Kidney tubule cell (primary cell): ENCODE measurements at places on chromosomes 7 and 10.

GRCh38 chr7:130942211-130942964 is 208.4 kb upstream of the KLF14 start:
- peak; percentile 80 for DNase-seq

- DNase-seq: peak; percentile 25
Measured at GRCh38 chr10:113957013-113957412, 86.7 kb upstream of the ADRB1 start.

DNA sequence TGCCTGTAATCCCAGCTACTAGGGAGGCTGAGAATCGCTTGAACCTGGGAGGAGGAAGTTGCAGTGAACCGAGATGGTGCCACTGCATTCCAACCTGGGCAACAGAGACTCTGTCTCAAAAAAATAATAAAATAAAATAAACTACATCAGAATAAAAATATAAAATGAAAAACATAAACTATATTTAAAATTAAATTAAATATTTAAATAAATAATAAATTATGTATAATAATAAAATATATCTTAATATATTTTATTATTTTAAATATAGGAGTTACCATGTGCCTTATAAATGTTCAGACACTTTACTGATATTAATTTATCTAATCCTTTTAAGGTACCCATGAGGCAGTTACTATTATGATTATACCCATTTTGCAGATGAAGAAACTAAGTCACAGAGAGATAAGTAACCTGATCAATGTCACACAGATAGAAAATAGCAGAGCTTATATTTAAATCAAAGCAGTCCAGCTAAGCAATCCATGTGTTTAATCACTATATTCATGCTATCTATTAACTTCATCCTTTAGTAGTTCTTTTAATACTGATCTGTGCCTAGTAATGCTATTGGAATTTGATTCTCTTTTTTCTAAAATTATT is 30.3 kb upstream of the MET start:
- DNase-seq: no peak

DNA sequence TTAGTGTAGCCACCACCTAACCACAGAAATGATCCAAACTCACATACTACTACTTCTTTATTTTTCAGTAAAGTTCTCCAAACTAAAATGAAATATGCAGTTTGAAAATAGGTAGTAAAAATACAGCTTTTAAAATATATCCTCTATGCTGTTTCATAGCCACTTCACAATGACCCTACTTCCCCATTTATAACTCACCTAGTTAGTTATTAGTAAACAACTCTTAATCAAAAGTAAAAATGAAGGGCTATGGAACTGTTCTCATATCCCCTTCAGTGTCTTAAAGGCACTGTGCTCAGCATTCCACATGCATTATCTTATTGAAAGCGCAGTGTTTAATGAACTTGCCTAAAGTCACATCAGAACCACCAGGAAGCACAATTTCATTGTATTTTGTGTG is 43.5 kb downstream of the KMT2C start:
- no peak for DNase-seq

GRCh38 chr7:80794631-80795573 is 123.9 kb downstream of the SEMA3C start:
- DNase-seq: no peak

DNA sequence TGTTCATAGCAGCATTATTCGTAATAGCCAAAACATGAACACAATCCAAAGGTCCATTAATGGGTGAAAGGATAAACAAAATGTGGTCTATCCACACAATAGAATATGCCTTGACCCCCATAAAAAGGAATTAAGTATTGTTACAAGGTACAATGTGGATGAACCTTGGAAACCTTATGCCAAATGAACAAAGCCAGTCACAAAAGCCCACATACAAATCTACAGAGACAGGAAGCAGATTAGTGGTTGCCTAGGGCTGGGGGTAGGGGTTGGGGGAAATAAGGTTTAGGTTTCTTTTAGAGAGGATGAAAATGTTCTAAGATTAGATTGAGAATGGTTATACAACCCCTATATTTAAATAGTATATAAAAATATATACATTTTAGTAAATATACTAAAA is 34.8 kb downstream of the PIP4K2A start:
- no peak for DNase-seq

- no peak for DNase-seq
Measured at GRCh38 chr10:3961082-3961481, 176.1 kb upstream of the KLF6 start.

GRCh38 chr10:35351021-35351420 is 14.7 kb downstream of the CCNY start:
- no peak for DNase-seq

DNA sequence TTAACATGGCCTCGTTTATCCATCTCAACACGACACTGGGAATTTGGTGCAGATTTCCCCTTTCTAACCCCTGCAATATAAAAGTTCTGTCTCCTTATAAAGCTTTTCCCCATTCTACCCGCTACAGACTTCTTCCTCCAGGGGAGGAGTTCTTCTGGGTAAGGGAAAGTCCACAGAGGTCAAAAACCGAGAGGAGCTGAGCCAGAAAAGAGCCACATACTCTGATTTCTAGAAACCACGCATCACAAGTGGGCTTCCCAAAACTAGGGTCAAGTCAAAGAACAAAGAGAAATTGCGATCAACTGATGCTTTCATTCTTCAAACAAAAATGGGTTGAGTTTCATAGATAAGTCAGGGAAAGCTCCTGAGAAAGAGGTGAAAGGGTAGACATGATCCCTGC is 6.8 kb downstream of the IL6 start:
- DNase-seq: no peak
